Activated T-helper 1 cell treated with Interleukin-2 at 50 U/mL for 16 hours (primary cell): ENCODE measurements at places on chromosomes 3 and 15.

GRCh38 chr3:67578416-67578815, 76.0 kb downstream of the SUCLG2 start:
- no peak for DNase-seq

DNA sequence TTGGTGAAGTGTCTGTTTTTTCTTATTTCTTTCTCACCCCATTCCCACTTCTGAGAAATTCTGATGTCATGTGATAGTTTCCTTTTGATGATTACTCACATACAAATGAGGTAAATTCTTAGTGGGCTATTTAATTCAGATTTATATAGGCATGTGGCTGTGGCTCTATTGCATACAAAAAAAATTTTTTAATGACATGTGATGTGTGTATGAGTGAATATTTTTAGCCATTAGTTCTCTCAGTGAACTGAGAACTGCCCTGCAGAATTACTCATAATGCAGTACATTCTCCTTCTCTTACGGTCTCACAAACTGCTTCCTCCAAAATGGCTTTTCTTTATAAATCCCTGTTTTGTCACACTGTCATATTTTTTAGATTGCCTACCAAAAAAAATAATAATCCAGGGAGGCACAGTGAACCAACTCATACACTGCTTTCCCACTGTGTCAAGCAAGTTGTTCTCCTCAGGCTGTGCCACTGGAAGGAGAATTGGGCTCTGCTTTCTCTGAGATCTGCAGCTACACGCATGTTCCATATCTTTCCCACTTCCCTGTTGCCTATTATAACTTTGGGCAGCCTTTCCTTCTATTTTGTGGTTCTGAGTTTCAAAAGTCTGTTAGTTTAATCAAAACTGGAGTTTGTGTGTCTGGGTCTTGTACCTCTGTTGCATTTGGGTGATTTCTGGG, 415.7 kb upstream of the THBS1 start:
- no peak for DNase-seq

- no peak for DNase-seq
Measured at GRCh38 chr15:75775296-75776064, 62.8 kb upstream of the CSPG4 start.

DNA sequence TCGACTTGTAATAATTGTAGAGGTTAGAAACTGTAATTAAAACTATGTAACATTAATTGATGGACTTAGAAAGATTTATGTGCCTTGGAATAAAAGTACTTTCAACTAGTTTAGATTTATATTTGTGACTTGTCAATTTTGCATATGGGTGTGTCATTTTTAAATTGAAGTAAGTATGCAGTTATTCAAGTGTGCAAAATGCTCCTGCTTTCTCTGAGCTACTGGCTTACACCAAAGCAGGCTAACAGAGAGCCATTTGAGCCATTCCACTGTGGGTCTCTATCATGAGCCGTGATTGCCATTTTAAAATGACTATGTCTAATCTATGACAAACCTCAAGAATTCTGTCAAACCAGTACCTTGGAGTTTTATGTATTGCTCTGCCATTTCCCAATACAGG, 345.0 kb upstream of the MDFIC2 start:
- DNase-seq: no peak

DNA sequence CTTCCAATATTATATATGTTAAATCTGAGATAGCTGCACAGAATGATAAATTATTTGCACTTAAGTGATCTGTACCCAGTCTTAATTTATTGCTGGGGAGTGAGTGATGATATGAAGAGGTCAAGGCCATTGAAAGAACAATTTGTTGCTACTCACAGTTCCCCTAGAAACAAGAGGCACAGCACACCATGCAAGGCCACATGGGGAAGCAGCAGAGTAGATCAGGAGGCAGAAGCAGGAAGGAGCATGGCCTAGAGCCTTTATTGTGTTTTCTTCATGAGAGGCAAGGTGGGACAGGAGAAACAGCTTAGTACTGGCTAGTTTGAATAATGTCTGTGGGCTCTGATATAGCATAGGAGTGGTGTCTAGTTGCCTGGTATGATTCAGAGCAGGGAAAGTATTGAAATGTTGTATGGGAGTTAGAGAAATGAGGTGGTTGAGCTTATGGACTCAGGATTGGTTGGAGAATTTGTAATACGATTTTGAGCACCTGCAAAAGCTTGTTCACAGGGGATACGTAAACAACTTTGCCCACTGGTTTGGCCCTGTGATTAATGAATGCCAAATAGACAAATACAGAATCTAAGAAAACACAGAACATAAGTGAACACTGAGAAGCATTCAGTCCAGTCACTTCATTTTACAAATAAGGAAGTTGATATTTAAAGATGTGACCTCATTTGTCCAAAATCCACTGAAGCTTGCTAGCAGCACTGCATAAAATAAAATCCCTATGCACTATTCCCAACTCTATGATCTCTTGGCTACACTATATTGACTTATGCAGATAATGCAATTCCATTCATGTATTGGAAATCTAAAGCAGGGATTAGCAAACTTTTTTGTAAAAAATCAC, 71.7 kb downstream of the TMCO5A start:
- DNase-seq: no peak

- no peak for DNase-seq
Measured at GRCh38 chr3:61877359-61878138, 316.2 kb downstream of the PTPRG start.
